ENCODE measurements at places on chromosomes 7 and 10.

DNA sequence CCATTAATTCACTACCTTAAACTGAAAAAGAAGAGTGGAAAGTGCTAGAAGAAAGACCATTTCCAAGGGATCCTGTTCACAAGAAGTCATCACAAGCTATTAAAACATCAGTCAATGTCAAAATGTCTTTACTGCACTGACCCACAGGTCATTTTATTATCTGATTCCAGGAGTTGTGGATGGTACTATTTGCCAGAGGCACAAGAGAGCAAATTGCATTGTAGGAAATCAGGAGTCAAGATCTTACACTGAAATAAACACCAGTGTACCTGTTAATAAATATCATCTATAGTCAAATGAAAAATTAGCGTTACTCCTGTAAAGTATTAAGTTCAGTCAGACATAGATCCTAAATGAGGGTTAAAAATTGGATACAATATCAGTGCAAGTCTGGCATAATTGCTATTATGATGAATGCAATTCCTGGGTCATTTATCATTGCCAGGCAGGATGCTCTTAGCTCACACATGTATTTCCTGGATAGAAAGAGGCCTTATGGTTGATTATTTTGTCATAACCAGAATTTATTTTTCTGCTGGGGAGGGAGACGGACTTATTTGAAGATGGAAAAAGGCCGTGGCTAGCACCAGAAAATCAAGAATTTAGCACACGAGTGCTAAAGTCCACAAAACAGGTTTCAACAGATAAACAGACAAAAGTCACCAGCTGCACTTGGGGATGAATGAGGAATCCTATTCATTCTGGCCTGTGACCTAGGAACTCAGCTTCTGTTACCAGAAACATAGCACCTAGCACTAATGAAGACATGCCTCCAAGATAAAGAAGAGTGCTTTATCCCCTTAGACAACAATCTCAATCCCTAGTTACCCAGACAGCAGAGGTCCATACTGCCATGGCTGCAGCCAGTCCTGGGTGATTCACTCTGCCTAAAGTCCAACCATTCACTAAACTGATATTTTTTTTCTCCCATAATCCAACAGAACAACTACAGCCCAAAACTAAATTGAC, 683.1 kb upstream of the POM121L12 start:
- DNase-seq: no peak

DNA sequence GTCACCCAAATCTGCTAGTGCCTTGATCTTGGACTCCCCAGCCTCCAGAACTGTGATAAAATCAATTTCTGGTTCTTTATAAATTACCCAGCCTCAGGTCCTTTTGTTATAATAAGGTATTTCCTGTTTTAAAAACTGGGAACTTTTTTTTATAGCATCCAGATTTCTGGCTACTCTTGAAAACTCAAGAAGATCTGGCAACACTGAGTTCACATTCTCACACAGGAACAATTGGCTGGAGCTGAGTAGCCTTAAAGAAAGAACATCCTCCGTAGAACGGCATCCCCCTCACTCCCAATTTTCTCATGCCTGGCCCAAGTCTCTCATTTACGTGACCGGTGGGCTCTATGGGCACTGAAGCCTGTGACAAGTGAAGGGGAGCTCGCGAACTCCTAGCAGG, 47.1 kb downstream of the SLC35G1 start:
- no peak for DNase-seq

- no peak for DNase-seq
Measured at GRCh38 chr7:140655511-140656408, 15.1 kb upstream of the DENND2A start.

- DNase-seq: no peak
Measured at GRCh38 chr7:24005517-24005916, 278.5 kb upstream of the NPY start.

DNA sequence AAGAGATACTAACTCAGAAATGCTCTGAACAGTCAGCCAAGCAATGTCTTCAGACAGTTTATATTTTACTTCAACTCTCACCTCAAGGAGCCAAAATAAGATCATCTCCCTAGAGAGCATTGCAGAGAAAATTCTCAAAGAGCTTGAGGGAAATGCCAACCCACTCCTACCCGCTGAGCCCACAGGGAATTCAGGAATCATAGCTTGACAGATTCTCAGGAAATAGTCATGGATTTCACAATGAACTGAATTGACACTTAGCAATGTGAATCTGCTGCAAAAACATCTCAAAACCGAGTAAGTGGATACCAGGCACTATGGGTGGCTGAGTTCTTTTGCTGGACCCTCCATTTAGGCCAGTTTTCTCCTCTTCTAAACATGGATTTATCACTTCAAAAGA, 9.8 kb upstream of the PLAC9 start:
- DNase-seq: no peak
